AG08395 (cell line): ENCODE measurements at places on chromosomes 3 and 15.

- DNase-seq: no peak
These were observed 6.8 kb downstream of the PLA2G4F start for GRCh38 chr15:42149493-42150218.

DNA sequence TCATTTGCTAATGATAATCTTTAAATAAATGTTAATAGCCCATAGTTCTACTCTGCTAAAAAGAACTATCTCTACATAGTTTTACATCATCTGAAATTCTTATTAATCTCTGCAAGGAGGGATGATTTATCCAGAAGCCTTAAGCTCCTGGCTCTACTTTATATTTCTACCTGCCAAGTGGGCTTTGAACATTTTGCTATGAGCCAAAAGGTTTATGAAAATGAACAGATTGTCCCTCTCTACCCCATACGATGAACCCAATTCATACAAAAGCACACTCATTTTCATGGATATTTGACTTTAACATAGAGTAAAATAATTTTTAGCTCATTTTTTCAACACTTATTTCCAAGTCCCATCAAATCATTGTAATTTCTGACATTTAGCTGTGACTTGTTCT, 611.0 kb downstream of the NSUN3 start:
- DNase-seq: no peak

- DNase-seq: peak; percentile 18
These were observed 75.9 kb upstream of the ATP2B2 start for GRCh38 chr3:10581251-10581650.

- DNase-seq: peak; percentile 53
These were observed at the start of gene OCA2 for GRCh38 chr15:28098766-28099554. Gene OCA2, minus strand, starts transcription at chr15:28099315. Its CDS starts 17,441 bp downstream, at chr15:28081874.

DNA sequence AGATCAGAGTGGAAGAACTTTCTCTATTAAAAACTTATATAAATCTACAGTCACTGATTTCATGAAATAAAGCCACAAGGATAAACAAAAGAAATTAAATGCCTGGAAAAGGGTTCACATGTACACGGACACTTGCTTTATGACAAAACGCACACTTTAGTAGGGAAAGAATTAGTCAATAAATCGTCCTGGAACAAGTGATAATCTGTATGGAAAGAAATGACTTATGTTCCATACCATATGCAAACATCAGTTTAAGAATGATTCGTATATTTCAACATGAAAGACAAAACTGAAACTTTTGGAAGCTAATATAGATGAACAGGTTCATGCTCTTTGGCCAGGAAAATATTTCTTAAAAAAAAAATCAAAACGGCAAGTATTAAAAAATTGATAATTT, 40.2 kb downstream of the MEF2A start:
- DNase-seq: no peak

DNA sequence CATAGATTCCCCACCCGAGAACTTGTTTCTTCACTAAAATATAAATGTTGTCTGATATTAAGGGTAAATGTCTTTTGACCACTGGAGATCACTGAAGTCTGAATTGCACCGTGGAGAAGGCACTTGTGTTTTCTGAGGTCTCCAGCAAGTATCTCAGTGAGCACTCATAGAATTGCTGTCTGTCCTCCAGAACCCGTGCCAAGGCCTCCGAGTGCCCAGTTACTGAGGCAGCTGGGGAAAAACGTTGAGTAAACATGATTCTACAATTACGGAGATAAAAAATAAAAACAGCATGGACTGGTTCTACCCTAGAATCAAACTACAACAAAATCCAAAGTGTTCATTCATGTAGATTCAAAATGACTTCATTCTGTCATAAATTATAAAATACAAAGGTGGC, 60.0 kb downstream of the MLH1 start:
- DNase-seq: no peak

GRCh38 chr3:118943597-118943996, 91.0 kb downstream of the IGSF11 start:
- no peak for DNase-seq

DNA sequence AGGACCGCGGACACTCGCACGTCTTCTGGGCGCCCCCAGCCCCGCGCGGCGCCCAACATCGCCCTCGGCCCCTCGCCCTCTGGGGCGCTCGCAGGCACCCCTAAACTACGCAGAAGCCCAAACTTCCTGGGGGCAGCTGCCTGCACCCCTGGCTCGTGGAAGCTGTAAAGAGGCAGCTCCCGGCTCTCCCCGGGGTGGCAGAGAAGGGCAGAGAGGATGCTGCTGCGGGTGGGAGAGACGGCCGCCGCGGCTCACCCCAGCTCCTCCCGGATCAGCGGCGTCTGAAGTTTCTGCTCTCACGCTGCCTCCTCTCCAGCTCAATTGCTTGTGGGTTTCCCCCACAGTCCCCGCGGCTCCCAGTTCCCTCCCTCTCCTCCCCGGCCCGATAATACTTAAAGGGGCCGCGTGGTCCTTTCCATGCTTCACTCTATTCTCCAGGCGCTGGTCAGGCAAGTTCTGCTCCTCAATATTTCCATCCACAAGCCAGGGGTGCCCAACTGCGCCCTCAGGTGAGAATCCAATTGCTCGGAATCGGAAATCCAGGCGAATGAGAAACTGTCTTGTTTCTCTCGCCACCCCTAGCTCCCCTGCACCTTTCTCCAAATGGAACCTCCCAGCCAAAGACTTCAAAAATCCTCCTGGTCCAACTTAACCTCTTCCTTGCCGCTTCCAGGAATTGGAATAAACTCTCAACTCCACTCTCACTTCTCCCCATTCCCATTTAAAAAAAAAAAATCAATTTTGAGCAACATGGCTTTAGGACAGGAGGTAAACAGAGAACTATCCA, 748.5 kb downstream of the ROBO1 start:
- DNase-seq: peak; percentile 87

DNA sequence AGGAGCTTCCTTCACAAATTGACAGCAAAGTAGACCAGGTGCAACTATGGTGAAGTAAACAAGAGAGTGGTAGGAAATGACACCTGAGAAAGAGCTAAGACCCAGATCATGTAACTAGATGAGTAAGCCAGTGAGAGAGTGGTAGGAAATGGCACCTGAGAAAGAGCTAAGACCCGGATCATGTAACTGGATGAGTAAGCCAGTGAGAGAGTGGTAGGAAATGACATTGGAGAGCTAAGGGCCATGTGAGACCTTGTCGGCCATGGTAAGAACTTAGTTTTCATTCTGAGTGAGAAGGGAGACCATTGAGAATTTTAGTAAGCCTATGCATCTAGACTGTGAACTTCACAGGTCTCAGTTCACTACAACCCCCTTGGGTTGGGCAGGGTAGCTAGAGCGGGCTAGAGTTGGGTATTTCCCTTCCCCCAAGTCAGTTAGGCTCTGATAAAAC, 5.4 kb upstream of the SENP7 start:
- DNase-seq: no peak

DNA sequence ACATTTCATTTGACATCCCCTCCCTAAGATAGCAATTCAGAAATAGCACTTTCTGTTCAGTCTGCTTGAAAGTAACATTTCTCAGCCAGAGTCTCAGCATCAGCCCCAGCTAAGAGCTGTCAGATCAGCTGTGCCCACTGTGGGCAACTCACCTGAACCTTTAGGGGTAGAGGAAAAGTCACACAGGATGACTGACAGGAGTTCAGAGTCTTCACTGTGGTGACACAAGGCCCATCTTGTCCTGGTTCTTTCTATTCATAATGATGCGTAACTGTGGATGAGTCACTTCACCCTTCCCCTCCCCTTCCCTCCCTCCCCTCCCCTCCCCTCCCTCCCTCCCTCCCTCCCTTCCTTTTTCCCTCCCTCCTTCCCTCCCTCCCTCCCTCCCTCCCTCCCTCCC, 96.1 kb upstream of the RASGRP1 start:
- no peak for DNase-seq

DNA sequence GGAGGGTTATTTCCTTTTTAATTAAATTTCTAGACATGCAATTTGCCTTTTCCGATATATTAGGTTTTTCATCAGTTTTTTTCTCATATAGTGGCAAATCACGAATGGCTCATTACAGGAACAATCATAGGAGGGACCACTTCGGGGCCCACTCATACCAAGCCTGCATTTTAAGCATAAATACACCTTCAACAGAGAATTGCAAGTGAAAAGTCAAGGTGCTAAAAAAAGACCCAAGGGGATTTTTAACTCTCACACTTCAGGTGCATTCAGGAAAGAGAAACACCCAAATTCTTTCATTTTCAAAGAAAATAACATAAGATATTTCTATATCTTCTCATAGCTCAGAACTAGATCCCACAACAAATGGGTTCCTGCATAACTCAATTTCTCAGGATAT, 979.6 kb upstream of the NR2F2 start:
- DNase-seq: no peak

DNA sequence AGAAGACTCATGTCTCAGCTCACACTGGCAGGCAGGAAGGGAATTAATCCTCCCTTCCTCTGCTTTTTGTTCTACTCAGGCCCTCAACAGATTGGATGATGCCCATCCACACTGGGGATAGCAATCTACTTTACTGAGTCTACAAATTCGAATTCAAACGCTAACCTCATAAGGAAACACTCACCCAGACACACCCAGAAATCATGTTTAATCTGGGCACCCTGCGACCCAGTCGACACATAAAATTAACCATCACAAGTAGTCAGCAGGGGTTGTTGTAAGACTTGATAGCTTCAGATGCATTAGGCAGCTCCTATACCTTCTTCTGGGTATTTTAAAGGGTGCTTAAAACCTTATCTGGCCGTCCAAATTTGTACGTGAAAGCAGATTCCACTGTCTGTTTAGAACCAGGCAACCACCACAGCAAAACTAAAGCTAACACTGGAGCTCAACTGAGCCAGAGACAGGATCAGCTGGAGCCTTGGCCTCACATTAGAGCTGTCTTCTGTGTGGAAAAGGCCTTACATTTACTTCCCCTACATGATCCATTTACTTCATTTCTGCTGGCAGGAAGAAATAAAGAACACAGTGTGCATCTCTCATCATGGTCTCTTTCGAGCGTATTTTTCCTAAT, 407.3 kb upstream of the PPP2R3A start:
- no peak for DNase-seq

- DNase-seq: no peak
These were observed 49.7 kb downstream of the TMEM39A start for GRCh38 chr3:119413603-119414280.

- no peak for DNase-seq
These were observed 118.9 kb downstream of the NECTIN3 start for GRCh38 chr3:111190518-111190917.

DNA sequence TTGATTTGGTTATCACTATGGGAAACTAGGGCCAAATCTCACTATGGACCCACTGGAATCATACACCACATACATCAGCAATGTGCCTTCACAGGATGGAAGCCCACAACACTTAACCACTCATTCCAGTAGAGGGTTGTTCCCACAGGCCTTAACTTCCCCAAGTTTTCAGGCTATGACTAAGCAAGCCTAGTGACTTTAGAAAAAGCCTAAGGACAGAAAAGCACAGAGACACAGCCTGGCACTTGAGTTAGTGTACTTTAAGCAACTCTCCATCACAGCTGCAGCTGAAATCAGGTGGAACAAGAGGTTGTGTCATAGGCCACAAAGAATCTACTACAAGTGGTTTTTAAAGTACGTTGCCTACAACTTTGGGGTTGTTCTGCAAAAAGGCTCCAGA, 128.7 kb downstream of the LRRN1 start:
- no peak for DNase-seq

- no peak for DNase-seq
These were observed 53.6 kb upstream of the LRRFIP2 start for GRCh38 chr3:37227870-37228549.

DNA sequence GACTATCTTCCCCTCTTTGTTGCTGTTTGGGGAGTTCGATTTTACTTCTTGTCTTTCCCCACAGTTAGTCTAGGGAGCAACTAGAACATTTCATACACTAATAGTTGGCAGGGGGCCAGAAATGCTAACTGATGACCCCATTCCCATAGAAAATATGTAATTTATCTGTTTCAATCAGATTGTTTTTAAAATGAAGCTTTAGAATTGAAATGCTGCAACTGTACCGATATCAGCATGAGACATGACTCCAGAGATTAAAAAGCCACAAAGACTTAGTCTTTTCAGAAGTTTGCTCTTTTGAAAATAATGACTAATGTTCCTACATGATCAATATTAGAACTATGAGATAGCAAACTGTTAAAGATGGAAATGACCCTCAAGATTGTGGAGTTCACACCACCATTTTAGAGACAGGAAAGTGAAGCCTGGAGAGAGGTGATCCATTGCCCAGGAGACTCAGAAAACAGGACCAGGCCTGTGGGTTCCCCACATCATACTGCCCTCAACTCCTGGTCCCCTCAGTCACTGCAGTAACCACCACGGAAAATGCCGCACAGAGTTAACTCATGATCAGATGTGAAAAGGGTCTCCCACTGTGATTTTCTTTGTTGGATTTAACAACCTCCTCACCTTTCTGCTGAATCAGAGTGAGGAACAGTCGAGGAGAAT, 130.3 kb downstream of the CHDH start:
- DNase-seq: no peak

GRCh38 chr15:88015228-88015860, 241.2 kb downstream of the NTRK3 start:
- DNase-seq: no peak

GRCh38 chr15:60486742-60487141, 7.8 kb upstream of the ICE2 start:
- DNase-seq: no peak

DNA sequence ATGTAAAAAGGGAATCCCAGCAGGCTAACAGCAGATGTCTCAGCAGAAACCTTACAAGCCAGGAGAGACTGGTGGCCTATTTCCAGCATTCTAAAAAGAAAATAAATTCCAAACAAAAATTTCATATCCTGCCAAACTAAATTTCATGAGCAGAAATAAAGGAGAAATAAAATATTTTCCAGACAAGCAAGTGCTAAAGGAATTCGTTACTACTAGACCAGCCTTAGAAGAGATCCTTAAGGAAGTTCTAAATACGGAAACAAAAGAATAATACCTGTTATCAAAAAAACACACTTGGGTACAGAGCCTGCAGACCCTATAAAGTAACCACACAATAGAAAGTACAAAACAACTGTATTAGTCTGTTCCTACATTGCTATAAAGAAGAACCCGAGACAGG, 41.4 kb downstream of the HDGFL3 start:
- no peak for DNase-seq

DNA sequence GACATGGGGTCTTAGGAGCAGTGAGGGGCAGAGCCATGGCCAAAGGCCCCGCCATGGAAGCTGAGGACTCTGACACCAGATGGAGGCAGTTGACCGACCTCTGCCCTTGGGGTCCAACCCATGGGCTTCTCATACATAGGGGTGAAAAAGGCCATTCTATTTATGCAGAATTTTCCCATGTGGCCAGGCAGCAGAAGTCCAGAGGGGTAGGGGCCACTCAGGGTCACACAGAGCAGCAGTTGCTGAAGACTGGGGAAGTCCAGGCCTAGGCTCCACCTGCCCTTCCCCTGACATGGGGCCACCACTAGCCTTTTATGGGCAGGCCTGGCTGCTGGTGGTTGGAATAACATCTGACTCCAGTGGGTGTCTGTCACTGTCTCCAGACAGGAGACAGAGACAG, 6.4 kb downstream of the PRSS50 start:
- no peak for DNase-seq

DNA sequence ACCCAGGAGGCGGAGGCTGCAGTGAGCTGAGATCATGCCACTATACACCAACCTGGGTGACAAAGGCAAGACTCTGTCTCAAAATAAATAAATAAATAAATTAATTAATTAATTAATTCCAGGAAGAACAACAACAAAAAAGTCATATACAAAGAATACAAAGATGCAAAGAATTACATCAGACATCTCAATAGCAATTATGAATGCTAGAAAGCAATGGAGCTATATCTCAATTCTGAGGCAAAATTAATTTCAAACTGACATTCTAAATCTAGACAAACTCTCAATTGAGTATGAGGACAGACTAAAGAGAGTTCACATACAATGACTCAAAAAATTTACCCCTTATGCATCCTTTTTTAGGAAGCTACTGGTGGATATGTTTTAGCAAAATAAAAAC, 69.6 kb upstream of the CTNNB1 start:
- no peak for DNase-seq
